ENCODE measurements at places on chromosomes 5 and 9. TPM values are rescaled to one million over a fixed set of nuclear protein-coding genes. Genes with fewer than 3 reads are reported as not detected.

- DNase-seq: no peak
Observed at GRCh38 chr9:130682421-130683121, 11.0 kb upstream of the EXOSC2 start.

GRCh38 chr5:15791274-15791673 is 291.3 kb downstream of the FBXL7 start:
- no peak for DNase-seq

GRCh38 chr5:143495821-143496275 is 92.4 kb upstream of the NR3C1 start:
- no peak for DNase-seq

Gene LCN9
- 3.7 TPM for total RNA-seq

Gene BDP1
- total RNA-seq: 32.1 TPM
